ENCODE measurements at places on chromosomes 13 and 19. TPM values are rescaled to one million over a fixed set of nuclear protein-coding genes. Genes with fewer than 3 reads are reported as not detected.
A peak's percentile ranks its signal among the peaks of the same experiment; 100 is the strongest.

Gene PTOV1
- total RNA-seq: 72.9 TPM

Gene PNKP
- 44.3 TPM for total RNA-seq

Gene MAST1
- total RNA-seq: 0.17 TPM

DNA sequence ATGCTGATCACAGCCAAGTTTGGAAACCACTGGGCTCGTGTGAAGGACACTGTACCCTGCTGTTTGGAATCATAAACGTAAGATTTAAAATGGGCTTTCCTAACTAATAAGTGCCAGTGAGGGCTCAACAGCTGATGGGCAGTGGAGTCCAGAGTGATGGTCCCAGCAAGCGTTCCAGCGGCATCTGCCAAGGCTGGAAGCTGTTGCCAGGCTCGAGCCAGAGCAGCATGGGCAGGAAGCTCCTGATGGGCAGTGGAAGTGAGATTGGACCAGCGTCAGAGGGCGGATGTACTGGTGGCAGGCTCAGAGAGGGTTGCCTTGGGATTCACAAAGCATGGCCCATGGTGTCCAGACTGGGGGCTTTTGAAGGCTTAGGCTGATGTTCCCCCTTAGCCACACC lies 30.2 kb downstream of the COL4A2 start:
- DNase-seq: peak; percentile 52

DNA sequence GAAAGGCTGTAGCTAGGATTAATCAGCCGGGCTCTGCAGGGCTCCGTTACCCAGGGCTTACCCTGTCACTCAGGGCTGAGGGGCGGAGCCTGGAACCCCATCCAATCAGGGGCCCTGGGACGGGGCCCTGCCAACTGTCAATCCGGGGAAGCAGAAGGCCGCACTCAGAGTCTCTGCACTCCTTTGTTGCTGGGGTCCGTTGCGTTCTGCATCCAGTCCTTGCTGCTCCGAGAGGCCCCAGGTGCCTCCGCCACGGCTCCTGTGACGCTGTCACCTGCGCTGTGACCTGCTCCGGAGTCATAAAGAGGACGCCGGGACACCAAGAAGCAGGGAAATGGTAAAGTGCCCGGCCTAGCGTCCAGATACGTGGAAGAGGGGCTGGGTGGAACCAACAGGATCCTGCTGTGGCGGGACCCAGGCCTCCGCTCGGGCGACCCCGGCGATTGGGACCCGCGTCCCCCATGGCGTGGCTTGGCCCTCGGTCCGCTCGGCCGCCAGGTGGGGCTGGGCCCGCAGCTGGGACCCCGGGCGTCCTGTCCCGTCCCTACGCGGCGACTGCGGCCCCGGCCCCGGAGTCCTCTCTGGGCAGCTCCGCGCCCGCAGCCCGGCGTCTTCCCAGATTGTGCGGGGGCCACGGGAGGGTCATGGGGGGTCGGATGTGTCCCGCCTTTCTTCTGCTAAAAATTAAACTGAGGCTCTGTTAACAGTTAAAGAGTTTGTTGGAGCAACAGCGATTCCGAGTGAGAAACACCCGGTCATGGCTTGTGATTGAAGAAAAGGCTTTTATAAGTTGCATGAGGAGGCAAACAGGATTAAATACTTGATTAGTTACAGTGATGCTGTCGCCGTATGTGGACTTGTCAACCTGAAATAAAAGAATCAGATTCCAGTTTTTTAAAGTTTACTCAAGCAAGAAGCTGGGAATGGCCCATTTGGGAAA lies at the start of gene ZNF491:
ZNF491 (plus strand) TSS at position 133 of the 940 bp plus-strand sequence. CDS start 7,431 bp downstream, outside the sequence.
- peak; percentile 86 for DNase-seq

DNA sequence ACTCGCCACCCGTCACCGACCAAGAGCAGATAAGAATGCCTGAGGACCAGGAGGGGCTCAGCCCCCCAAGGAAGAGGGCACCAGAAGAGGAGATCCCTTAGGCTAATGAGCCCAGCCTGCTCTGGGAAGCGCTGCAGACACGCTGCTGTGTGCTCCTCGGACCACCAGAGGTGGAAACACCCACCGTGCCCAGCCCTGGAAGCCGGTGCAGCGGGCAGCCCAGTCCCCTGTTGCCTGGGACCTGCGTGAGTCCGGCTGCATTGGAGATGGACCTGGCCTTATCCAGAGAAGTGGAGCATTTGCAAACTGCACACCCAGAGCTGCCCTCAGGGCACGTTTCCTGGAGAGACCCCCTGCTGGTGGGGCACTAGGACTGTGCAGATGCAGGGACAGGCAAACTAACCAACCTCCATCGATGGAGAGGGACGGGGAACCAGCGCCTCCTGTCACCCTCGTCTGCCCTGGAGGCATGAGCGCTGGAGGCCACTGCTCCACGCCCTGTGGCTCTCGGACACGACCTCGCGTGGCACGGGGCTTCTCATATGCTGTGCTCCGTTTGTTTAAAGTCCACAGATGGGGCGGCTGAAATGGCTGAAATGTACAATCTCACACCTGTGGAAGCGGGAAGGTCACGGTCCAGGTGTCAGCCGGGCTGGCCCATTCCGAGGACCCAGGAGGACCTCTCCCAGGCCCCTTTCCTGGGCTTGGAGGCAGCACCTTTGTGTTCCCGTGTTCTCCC lies 153.9 kb downstream of the KDM4B start:
- DNase-seq: no peak

- DNase-seq: peak; percentile 13
These were observed 30.6 kb downstream of the GSX1 start for GRCh38 chr13:27822873-27823311.

DNA sequence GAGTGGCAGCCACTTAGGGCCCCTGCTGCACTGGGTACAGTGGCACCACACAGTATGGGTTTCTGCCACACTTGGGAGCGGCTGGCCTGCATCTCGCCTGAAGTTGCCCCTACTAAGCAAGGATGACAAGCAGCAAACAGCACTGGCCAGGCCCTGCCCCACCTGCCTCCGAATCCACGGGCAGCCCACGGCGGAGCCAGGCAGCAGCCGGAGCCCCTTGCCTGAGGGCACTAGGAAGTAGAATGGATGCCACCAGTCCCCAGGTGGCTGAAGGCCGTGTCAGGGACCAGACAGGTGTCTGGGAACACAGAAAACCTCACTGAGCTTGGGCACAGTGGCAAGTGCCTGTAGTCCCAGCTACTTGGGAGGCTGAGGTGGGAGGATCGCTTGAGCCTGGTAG lies 19.4 kb downstream of the MLLT1 start:
- DNase-seq: no peak

DNA sequence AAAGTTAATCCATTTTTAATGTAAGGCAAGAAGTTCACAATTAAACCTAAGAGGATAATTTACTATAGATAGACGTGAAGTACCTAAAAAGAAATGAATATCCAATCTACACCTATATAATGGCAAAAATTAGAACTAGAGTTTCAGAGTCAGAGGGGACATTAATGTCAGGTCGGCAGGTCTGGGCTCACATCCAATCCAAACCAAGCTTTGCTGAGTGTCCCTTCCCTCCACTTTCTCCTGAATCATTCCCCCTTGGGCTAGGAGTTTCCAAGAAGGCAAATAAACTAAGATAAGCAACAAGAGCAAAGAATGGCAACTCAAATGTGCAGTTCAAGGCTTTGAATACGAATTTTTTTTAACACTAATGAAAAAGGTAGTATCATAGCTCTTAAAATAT lies 2.9 kb downstream of the FLT3 start:
- no peak for DNase-seq

- DNase-seq: peak; percentile 58
These were observed 7.1 kb upstream of the PDE4C start for GRCh38 chr19:18233224-18233825.

- DNase-seq: peak; percentile 75
These were observed 572 bp downstream of the UCHL3 start for GRCh38 chr13:75550159-75550567.

DNA sequence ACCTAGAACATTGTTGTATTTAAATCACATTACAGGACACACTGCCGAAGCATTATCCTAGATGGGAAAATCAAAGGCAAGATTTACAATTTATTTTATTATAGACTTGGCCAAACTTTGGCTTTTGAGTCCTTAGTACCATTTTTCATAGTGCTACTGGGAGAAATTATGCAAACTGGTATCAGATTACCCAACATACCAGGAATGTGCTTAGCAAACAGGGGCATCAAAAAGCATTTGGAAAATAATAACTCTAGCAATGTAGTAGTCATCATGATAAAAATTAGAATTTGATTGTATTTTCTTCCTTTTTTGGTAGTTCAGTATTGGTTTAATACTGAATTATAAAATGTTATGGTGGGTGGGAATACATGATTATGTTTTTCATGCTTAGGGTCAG lies 34.0 kb downstream of the GPC6 start:
- DNase-seq: no peak

DNA sequence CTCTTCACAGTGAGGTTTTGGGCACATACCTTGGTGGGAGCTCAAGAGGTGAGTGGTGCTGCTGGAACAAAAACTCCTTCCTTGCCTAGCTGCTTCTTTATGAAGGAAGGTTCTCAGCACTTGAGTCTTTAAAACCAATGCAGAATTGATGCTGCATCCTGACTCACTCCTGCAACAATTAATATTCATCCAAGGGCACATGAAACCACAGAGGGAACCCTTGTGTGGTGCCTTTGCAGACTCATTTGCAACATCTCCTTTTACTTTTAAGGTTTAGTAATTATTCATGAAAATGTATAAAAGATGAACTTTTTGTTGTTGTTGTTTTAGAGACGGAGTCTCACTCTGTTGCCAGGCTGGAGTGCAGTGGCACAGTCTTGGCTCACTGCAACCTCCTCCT lies 30.1 kb downstream of the OPA3 start:
- no peak for DNase-seq

DNA sequence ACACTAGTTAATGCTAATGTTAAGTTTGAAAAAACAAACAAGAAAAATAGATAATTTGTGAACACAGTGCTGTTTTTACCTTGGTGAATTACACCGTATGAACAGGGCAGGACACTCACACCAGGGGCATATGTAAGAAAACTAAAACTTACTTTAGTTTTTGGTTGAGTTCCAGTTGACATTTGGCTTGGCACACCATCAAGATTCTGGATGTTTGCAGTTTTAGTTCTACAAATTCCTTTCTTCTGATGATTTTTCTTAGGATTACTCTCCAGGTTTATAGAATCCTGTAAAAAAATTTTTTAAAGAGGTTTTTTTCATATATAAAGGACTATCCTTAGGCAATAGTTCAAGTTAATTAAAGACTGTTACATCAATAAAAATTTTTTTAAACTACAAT lies 238.5 kb upstream of the STARD13 start:
- peak; percentile 20 for DNase-seq

DNA sequence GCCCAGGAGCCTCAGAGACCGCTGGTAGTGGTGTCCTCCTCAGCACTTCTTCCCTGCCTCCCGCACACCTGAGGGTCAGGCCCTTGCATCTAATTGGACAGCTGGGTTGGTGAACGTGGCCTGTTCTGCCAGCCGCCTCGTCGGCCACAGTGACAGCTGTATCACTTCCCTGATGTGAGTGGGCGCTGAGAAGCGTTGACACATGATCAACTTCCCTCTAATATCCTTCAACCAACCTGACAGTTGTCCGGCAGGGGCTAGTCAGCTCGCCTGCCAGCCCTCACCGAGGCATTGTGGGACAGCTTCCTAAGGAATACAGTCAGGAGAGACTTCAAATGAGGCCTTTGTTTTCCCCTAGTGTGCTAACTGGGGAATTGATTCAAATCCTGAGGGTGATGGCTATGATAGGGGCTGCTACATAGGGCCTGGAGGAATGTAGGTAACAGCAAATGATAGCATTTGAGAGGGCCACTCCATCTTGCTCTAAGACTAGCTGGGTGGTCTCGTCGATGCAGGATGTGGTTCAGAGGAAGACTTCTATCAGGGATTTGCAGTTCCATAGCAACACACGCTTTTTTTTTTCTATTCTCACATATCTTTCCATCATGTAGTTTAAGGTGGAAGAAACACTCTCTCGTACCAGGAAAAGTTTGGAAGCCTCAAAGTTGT lies 230.8 kb downstream of the TSHZ3 start:
- DNase-seq: no peak

- no peak for DNase-seq
These were observed 4.4 kb upstream of the PLEKHF1 start for GRCh38 chr19:29660835-29661234.

DNA sequence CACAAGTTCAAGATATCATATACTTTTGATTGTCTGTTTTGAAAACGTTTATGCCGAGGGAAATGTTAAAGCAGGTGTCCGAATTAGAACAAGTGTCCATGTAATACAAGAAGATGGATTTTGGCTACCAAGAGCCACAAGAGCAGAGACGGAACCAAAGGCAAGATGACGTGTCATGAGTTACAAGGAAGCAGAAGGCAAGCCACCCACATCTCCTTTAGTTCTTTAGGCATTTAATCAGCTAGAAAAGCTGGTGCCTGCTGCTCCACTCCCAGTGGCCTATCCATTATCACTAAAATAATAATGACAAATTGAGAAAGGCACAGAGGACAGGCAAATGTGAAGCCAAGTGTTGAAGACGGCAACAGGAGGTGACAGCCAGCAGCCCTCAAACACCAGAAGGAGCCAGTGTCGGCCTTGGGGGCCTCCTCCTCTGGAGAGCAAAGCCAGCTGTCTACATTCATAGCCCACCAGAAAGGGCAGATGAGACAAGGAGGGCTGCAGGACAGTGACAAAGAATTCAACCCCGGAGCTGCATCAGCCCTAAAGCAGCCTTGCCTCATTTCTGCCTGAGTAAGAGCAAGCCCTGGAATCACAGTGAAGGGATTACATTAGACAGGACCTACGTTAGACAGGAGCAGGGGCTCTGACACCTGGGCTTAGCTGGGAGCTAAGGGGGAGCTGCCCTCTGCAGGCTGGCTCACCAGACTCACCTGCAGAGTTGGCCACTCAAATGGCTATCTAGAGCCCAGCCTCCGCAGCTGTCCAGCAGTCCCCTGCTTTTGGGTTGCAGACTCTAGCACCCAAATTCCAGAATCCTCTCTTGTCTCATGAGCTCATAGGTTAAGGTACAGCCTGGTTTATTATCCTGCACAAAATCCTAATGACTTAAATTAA lies 569.9 kb downstream of the UQCRFS1 start:
- no peak for DNase-seq

DNA sequence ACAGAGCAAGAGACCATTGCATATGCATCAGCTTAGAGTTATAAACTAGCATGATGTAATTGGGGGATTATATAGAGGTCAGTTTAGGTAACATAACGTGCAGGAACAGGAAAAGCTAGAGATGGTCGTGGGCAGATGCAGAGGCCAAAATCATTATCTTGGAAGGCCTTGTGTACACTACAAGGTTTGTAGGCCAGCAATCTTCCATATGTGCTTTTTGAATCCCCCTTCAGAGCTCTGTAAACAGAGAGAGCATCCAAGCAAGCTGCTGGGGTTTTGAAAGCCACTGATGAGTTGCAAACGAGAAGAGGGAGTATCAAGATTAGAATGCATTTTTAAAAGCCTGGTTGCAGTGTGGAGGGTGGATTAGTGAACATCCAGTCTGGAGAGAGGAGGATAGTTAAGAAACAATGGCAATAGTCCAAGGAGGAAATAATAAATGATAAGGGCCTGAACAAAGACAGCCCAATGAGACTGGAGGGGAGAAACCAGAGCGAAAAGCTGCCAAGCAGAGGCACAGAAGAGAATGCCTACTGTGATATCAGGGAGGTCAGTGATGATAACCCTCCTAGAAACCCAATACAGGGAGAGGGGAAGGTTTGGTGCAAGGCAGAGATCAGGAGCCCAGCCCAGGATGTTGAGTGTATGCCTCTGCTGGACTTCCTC lies 109.6 kb downstream of the ZAR1L start:
- no peak for DNase-seq

- no peak for DNase-seq
These were observed 1581.9 kb downstream of the EFNB2 start for GRCh38 chr13:104953588-104953987.
